GM13977 (cell line): ENCODE measurements at places on chromosomes 16 and 17.

- no peak for DNase-seq
Observed at GRCh38 chr17:49932901-49933300, 36.1 kb upstream of the DLX4 start.

DNA sequence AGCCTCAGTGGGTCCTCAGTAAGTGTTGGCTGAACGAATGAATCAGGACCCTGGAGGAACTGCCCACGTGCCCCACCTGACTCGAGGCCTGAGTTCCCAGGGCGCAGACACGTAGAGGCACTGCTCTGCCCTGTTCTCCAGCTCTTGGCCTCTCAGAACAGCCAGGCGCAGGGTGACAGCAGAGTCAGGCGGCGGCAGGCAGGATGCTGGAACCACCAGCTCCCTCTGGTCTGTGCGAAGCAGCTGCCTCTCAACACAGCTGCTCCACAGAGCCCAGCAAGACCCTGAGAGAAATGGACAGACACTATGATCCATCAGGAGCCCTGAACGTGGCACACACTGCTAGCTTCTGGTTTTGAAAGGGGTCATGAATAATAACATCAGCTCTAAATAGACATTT lies 53.1 kb upstream of the BCO1 start:
- no peak for DNase-seq

DNA sequence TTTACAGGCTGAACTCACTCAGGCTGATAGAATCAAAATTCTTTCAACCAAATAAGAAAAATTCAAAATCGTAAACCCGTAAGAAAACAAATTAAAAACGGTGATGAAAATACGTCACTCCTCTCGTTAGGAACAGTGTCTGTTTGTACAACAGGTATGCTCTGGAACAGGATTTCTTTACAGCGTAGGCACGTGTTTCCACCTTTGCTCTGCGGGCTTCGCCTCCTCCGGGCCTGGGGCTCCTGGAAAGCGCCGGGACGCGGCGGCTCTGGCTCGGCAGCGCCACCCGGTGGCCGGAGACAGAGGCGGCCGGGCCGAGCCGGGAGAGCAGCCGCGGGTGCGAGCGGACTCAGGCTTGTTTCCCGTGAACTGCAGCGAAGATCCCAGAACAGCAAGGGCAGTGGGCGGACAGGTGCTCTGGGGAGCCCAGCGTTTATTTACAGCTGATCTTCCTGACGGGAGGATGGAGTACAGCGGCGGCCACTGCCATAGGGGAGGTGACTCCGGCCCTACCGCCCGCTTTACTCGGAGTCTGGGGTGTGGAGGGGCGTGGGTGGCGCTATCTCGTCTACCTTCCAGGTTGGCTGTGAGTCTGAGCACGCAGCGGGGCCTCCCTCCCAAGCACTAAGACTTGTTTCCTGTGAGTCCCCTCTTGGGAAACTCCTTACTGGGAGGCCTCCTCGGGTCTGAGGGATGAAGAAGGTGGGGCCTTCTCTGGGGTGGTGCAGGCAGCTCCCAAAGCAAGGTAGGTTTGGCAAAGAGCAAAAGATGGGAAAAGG lies 40.5 kb upstream of the ATP2A3 start:
- peak; percentile 90 for DNase-seq

- DNase-seq: no peak
Observed at GRCh38 chr16:89070590-89070989, 23.1 kb upstream of the ACSF3 start.

DNA sequence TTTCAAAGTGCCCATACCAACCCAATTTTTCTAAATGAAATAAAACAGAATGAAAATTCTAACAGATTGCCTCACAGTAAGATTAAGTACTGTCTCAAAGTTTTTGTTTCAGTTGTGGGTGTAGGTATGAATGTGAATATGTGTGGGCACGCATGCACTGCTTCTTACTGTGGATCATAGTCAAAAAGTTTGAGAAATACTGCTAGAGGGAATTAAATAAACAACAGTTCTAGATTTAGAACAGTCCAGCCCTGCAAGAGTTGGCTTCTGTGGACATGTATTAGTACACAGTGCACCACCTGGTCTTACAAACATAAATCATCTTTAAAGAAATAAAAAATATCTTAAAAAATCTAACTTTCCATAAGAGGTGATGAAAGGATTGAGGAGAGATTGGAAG lies 8.4 kb downstream of the ZNF652 start:
- DNase-seq: no peak

GRCh38 chr17:56309897-56310296 lies 156.6 kb downstream of the ANKFN1 start:
- DNase-seq: no peak

GRCh38 chr16:80065541-80065940 lies 465.0 kb upstream of the MAF start:
- no peak for DNase-seq

DNA sequence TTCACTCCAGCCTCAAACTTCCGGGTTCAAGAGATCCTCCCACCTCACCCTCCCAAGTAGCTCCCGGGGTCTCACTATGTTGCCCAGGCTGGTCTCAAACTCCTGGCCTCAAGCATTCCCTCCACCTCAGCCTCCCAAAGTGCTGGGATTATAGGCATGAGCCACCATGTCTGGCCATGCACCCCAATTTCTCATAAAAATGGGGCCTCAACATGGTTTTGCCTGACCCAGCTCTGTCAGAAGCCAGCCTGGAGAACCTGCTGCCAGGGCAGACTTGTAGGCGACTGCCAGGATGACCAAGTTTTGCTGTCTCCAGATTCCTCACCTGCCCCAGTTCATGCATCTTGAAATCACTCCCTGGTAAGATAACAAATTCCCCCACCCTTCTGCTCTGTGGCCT lies 82.9 kb downstream of the AIPL1 start:
- no peak for DNase-seq

DNA sequence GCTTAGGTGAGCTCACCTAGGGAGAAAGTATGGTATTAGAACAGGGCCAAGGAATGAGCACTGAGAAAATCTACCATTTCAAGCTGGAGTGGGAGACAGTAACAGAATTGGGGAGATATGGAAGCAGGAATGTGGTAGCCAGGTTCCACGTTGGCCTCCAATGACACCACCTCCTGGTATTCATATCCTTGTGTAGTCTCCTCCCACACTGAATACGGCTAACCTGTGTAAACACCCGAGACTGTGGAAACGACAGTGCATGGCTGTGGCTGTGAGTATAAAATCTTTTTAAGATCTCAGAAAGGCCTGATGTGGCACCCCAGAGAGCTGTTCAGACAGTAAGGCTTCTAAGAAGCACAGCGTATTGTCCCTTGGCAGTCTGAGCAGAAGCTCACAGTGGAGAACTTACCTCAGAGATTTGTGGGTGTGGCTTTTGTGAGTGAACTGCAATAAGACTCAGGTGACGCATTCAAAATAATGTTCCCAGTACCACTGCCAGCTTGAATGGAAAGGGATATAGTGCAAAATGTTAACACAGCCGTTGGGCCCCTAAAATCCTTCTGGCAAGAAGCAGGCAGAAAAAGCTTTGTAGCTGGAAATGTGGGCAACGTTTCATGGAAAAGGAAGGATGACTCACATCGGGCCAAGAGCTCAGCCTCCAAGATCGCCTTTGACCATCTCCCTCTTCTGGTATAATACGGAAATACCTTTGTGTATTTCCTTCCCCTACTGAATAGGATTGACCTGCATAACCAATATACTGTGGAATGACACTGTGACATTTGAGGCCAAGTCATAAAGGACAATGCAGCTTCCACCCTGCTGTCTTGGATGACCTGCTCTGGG lies 14.4 kb downstream of the SDR42E1 start:
- no peak for DNase-seq

- DNase-seq: no peak
Observed at GRCh38 chr17:7190276-7190917, 11.2 kb upstream of the ASGR1 start.

DNA sequence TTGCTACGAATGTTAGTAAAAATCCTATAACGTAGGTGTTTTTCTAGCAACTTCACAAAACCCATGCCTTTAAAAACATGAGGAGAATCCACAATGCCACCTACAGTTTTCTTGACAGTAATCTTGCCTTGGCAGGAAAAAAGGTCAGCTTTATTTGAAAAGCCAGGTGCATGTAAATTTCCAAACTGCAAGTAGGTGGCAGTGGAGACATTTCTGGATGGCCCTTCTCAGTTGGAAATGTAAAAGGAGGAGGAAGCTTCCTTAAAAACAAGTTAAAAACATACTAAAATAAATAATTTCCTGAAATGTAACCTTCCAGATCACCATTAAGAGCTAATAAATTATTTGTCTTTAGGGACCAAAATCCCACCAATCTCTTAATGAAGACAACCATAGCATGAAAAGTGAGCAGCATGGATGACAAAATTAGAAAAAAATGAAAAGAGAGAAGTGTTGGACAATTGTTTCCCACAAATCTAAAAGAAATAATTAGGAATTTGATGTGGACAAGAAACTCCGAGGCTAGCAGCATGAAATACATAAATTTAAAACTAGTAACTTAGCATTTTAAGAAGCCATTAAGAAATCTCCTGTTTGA lies 152.2 kb downstream of the SNX11 start:
- DNase-seq: no peak

DNA sequence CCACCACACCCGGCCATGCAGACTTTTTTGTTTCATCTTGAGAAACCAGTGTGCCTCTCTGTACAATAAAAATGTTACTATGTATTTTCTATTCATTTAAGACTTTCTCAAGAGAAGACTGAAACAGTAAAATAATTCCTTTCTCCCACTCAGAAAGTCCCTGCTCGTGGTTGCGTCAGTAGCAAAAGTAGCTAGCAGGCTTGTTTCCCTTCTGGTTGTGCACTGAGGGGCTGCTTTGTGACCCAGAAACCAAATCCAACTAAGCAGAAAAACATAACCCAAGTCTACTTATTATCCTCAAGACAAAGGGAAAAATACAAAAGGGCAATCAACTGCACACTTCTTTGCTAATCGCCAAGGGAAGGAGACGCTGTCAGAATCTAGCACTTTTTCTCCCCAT lies 3.4 kb upstream of the PNPO start:
- DNase-seq: peak; percentile 69

DNA sequence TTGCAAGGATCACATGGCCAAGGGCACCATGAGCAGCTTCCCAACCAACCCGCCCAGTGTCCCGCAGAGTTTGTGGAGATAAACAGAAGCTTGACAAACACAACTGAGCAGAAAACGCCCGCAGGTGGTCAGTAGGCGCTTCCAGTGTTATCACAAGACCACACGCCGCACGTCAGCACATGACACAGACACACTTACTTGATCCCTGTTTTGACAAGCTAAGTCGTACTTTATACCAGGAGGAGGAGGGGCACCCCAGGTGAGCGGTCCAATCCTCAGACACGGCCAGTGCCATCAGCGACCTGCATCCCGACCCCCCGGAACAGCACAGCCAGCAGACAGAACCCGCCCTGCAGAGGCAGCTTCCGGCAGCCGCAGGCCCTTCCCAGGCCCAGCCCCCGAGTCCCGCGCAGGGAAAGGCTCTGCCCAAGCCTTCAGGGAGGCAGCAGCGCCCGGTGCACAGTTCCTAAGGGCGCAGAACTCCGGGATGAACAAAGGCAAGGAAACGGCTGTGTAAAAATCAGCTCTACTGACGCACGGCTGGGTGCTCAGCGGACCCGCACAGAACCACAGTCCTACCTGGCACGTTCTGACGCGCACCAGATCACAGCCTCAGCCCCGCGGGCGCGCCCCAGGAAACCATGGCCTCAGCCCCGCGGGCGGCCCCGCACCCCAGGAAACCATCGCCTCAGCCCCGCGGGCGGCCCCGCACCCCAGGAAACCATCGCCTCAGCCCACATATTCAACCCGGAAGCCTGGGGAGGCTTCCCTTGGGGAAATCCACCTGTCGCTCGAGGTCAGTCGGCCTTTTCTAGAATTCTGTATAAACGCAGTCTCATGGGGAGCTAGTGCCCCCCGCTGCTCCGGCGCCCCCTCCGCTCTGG lies 27.8 kb downstream of the AXIN1 start:
- DNase-seq: peak; percentile 78

DNA sequence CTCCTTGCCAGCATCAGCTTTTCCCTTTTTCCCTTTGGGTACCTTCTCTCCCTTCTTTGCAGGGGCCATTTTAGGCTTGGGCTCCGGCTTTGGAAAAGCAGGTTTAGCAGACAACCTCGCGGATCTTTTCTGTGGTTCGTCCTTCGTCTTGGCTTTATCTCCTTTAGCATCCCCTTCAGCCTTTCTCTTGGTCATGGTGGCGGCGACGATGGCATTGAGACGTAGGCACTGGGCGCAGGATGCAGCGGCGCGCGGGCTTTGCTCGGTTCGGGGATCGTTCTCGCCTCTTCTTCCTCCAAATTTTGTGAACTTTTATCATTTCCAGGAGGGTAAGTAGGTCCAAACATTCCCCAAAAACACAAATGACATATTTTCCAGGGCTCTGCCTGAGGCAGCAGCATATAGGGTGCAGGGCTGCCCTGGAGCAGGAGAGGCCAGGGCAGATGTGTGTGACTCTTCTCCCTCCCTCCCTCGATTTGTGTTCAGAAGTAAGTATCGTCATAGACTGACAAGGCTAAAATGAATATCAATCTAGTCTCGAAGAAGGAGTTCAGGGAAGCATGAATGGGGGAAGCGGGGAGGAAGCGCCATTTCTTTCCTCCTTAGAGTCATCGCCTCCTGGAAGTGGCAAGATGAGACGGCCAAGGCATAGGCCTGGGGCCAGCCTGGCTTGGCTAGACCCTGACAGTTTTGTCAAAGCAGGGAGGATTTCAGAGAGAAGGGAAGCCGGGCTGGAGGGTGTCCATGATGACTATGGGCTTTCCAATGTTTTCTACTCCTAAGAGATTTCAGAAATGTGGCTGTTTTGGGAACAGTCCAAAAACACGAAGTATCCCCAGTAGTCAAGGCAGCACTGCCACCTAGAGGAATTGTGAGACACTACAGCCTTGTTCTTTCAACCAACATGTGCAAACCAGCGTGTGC lies 13.2 kb downstream of the CHCT1 start:
- DNase-seq: peak; percentile 72

DNA sequence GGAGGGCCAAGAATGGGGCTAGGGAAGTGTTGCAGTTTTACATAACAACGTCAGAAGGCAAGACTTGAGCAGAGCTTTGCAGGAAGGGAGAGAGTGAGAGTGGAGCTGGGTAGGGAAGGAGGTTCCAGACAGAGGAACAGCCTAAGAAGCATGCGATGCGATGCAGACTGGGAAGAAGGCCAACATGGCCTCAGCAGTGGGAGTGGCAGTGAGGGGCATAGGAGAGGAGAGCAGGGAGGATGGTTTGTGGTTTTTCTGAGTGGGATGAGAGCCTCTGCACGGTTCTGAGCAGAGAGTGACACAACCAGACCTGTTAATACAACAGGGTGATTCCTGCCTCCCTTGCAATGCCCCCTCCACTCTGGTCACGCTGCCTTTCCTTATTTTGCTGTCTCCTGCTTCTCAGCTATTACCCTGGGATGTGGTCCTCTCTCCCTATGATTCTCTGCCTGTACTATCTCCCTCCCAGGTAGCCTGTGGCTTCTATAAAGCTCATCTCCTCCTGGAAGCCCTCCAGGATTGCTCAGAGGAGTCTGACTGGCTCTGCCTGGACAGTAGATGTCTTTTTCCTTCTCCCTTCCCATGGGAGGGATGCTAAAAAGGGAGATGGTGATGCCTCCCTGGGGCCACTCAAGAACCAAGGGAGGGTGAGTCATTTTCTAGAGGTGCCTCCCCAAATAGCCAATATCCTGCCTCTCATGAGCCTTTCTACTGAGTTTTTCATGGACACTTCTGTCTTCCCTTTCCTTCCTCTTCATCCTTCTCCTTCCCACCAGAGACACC lies 38.7 kb upstream of the NGFR start:
- DNase-seq: no peak
